ENCODE measurements at places on chromosomes 4 and X.

DNA sequence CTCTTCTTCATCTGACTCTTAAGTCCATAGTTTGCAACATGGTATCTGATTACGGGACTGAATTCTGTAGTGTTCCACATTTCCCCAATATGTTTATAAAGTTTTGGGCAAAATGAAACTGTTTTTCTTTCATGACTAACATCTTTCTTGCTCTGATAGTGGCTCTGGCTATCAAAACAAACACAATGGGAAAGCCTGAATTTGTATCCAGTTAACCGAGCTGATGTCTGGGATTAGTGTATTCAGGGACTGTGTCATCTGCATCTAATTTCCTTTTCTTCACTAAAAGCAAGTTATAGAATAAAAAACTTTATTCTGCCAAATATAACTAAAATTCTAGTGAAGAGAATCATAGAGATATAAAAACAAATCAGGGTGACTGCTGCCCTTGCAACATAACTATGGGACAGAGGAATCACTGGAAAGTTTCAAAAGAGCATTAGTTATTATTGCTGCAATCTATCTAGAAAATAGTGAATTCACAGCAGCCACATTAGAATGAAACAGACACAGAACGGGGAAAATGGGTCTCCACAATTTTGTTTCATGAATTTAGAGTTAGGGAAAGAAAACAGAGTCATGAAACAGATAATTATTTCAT is 61.3 kb downstream of the ANTXR2 start:
- H3K36me3 ChIP-seq: no peaks in the 10 kb centered on the region
- H3K27me3 ChIP-seq: no peaks in the 10 kb centered on the region
- H3K4me1 ChIP-seq: peaks cover 14% of the 10 kb centered on the region
- DNase-seq: no peak
- H3K4me3 ChIP-seq: no peak overlapping the region

GRCh38 chr4:99436976-99437722 is 2.0 kb upstream of the ADH7 start:
- peaks cover 29% of the 10 kb centered on the region for H3K4me1 ChIP-seq
- H3K27ac ChIP-seq: peak overlapping the region; percentile 77
- H3K27me3 ChIP-seq: no peaks in the 10 kb centered on the region
- no peak for DNase-seq
- no peaks in the 10 kb centered on the region for H3K36me3 ChIP-seq

GRCh38 chrX:108399418-108400165 is 38.6 kb downstream of the COL4A6 start:
- no peak overlapping the region for H3K27ac ChIP-seq
- no peaks in the 10 kb centered on the region for H3K4me1 ChIP-seq
- no peaks in the 10 kb centered on the region for H3K27me3 ChIP-seq
- no peaks in the 10 kb centered on the region for H3K36me3 ChIP-seq
- DNase-seq: no peak

DNA sequence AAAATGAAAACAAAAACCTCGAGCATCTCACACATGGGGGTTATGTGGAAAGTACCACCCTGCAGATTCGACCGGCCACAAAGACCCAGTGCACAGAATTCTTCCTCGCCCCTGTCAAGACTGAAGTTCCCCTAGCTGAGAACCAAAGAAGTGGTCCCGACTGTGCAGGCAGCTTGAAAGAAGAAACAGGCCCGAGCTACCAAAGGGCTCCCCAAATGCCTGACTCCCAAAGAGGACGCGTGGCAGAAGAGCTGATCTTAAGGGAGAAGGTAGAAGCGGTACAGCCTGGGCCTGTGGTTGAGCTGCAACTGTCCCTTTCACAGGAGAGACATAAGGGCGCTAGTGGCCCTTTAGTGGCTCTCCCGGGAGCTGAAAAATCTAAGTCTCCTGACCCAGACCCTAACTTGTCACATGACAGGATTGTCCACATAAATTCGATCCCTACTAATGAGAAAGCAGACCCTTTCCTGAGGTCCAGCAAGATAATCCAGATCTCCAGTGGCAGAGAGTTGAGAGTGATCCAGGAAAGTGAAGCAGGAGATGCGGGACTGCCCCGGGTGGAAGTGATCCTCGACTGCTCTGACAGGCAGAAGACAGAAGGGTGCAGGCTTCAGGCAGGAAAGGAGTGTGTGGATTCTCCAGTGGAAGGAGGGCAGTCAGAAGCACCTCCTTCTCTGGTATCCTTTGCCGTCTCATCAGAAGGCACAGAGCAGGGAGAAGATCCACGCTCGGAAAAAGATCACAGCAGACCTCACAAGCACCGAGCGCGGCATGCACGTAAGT is 108.8 kb upstream of the MYOZ2 start:
- H3K27me3 ChIP-seq: no peaks in the 10 kb centered on the region
- peak overlapping the region; percentile 17 for H3K4me3 ChIP-seq
- no peak for DNase-seq
- H3K27ac ChIP-seq: peak overlapping the region; percentile 88

- DNase-seq: no peak
- no peak overlapping the region for H3K27ac ChIP-seq
- H3K27me3 ChIP-seq: peaks cover 57% of the 10 kb centered on the region
- no peaks in the 10 kb centered on the region for H3K4me1 ChIP-seq
- H3K36me3 ChIP-seq: no peaks in the 10 kb centered on the region
Observed at GRCh38 chr4:6047130-6047673, 29.0 kb upstream of the C4orf50 start.

DNA sequence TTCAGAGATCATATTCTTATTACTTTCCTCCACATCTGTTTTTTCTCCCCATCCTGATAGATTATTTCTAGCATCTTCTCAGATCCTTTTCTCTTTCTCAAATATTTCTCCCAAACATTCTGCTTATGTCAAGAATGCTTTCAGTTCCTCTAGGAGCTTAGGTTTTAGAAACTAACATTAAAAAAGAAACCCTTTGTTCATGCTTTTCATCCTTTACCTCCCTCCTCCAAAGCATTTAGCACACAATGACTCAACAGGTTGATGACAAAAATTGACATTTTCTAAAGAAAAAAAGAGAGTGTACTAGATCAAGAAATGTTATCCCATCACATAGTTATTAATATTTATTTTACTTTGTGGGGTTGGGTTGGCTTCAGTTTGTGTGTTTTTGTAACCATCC is 16.5 kb upstream of the ALB start:
- no peak overlapping the region for H3K27ac ChIP-seq
- H3K4me1 ChIP-seq: no peaks in the 10 kb centered on the region
- DNase-seq: no peak
- H3K36me3 ChIP-seq: no peaks in the 10 kb centered on the region

DNA sequence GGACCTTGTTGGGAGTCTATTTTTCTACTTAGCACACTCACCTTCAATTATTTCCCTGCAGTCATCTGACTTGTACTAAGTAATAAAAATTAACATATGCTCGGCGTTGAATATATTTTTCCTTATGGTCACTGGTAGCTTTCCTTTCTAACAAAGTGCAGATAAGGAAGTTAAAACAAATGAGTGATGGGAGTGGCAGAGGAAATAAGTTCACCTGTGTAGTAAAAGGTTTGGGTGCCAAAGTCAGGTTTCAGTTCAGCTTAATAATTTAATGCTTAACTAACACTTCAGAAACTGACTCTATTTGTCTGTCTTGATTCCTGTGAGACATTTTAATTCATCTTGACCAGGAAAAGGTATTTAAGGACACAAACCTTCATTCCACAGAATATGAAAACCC is 184.4 kb downstream of the PCDH7 start:
- H3K4me3 ChIP-seq: no peak overlapping the region
- DNase-seq: no peak
- H3K27me3 ChIP-seq: no peaks in the 10 kb centered on the region

GRCh38 chrX:31228415-31228832 is 156.6 kb upstream of the FTHL17 start:
- no peak overlapping the region for H3K4me3 ChIP-seq
- H3K4me1 ChIP-seq: peaks cover 8% of the 10 kb centered on the region

GRCh38 chr4:57193209-57193810 is 83.1 kb upstream of the IGFBP7 start:
- peaks cover 9% of the 10 kb centered on the region for H3K27me3 ChIP-seq
- no peak overlapping the region for H3K27ac ChIP-seq
- H3K4me3 ChIP-seq: no peak overlapping the region
- no peak for DNase-seq
- no peaks in the 10 kb centered on the region for H3K36me3 ChIP-seq
- H3K4me1 ChIP-seq: no peaks in the 10 kb centered on the region

- H3K36me3 ChIP-seq: no peaks in the 10 kb centered on the region
- no peak overlapping the region for H3K27ac ChIP-seq
- no peak for DNase-seq
Observed at GRCh38 chr4:95248720-95249425, 299.9 kb downstream of the UNC5C start.

- H3K36me3 ChIP-seq: no peaks in the 10 kb centered on the region
- H3K27me3 ChIP-seq: peaks cover 9% of the 10 kb centered on the region
- DNase-seq: no peak
- H3K4me1 ChIP-seq: no peaks in the 10 kb centered on the region
- H3K27ac ChIP-seq: no peak overlapping the region
Observed at GRCh38 chr4:184942444-184943425, 75.6 kb upstream of the HELT start.

DNA sequence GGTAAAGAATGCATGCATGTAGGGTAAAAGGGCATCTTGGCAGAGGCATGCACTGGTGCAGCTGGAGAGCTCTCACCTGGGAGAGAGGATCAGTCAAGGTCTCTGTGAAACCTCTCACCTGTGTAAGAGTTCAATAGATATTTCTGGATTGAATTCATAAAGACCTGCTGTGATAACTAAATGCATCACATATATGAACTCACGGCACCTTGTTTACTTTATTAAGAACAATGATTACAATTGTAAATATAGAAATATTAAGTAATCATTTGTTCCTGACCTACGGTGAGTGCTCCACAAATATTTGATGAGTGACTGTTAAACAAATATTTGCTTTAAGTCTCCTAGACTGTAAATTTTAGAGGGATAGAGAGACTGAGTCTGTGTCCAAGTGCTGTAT is 85.9 kb upstream of the PAQR3 start:
- no peaks in the 10 kb centered on the region for H3K4me1 ChIP-seq
- DNase-seq: no peak
- no peak overlapping the region for H3K4me3 ChIP-seq
- H3K36me3 ChIP-seq: no peaks in the 10 kb centered on the region
- no peak overlapping the region for H3K27ac ChIP-seq

GRCh38 chrX:137052643-137053235 is 18.9 kb upstream of the GPR101 start:
- H3K36me3 ChIP-seq: no peaks in the 10 kb centered on the region
- peaks cover 3% of the 10 kb centered on the region for H3K27me3 ChIP-seq

- no peak for DNase-seq
- no peaks in the 10 kb centered on the region for H3K36me3 ChIP-seq
- no peak overlapping the region for H3K27ac ChIP-seq
- H3K27me3 ChIP-seq: no peaks in the 10 kb centered on the region
- no peak overlapping the region for H3K4me3 ChIP-seq
Observed at GRCh38 chrX:11929476-11929875, 171.4 kb downstream of the MSL3 start.

- no peak overlapping the region for H3K27ac ChIP-seq
- no peaks in the 10 kb centered on the region for H3K36me3 ChIP-seq
- DNase-seq: no peak
Observed at GRCh38 chrX:153504445-153505016, 9.8 kb downstream of the BGN start.

GRCh38 chrX:22165732-22166457 is 106.8 kb upstream of the CBLL2 start:
- no peak overlapping the region for H3K27ac ChIP-seq
- no peaks in the 10 kb centered on the region for H3K27me3 ChIP-seq
- H3K36me3 ChIP-seq: no peaks in the 10 kb centered on the region
- H3K4me1 ChIP-seq: no peaks in the 10 kb centered on the region
- no peak for DNase-seq
- H3K4me3 ChIP-seq: no peak overlapping the region

DNA sequence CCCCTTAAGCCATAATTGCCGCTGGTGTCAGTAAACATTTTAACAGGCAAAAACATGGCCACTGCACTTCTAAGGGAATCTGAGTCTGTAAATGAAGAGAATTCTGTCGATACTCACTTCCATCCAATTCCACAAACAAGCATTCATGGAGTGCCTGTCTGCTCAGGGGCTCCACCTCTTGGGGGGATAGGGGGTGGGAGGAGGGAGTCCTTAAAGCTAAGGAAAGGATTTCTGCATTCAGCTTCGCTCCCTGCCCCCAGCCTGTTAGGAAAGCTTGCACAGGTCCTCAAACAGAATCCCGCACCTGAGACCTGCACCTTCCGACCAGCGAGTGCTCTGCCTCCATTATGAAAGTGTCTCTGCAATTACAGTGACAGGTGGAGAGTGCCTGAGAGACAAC is 130.2 kb upstream of the KIT start:
- no peaks in the 10 kb centered on the region for H3K27me3 ChIP-seq
- H3K4me1 ChIP-seq: no peaks in the 10 kb centered on the region
- H3K4me3 ChIP-seq: no peak overlapping the region
- no peak for DNase-seq
- H3K27ac ChIP-seq: no peak overlapping the region

GRCh38 chr4:139266208-139266582 is 13.8 kb downstream of the MGARP start:
- no peak overlapping the region for H3K27ac ChIP-seq
- peaks cover 10% of the 10 kb centered on the region for H3K4me1 ChIP-seq
- DNase-seq: no peak
- H3K36me3 ChIP-seq: no peaks in the 10 kb centered on the region
- H3K4me3 ChIP-seq: peak overlapping the region; percentile 35

GRCh38 chr4:141389649-141390048 is 169.0 kb downstream of the ZNF330 start:
- H3K27ac ChIP-seq: no peak overlapping the region
- H3K4me3 ChIP-seq: no peak overlapping the region
- H3K4me1 ChIP-seq: peaks cover 4% of the 10 kb centered on the region
- no peaks in the 10 kb centered on the region for H3K27me3 ChIP-seq
- no peaks in the 10 kb centered on the region for H3K36me3 ChIP-seq

DNA sequence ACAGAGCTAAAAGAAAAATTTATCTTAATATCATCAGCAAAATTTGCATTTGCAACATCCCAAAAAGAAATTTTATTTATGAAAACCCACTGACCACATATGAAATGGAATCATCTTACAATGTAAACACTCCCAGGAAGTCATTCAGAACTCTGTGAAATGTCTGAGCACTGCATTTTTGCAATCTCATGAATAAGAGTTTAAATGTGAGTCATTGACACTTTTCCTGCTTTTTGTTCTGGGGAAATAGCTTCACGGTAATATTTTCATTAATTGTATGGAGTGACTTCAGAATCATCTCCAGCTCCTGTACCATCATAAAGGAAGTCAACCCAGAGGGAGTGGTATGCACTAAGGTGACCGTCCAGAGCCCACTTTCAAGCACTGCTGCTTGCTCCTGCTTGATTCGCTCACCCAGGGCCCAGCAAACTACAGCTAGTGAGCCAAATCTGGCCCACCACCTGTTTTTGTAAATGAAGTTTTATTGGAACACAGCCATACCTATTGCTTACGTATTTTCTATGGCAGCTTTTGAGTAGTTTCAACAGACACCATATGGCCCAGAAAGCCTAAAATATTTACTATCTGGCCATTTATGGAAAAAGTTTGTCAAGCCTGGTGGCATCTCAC is 17.2 kb downstream of the EDNRA start:
- no peaks in the 10 kb centered on the region for H3K4me1 ChIP-seq
- no peak for DNase-seq
- no peak overlapping the region for H3K4me3 ChIP-seq
- no peaks in the 10 kb centered on the region for H3K27me3 ChIP-seq

Measured in suprapubic skin (tissue), 4 donors.